GM12878 (cell line): ENCODE measurements at places on chromosomes 11 and 22. TPM values are rescaled to one million over a fixed set of nuclear protein-coding genes. Genes with fewer than 3 reads are reported as not detected.

DNA sequence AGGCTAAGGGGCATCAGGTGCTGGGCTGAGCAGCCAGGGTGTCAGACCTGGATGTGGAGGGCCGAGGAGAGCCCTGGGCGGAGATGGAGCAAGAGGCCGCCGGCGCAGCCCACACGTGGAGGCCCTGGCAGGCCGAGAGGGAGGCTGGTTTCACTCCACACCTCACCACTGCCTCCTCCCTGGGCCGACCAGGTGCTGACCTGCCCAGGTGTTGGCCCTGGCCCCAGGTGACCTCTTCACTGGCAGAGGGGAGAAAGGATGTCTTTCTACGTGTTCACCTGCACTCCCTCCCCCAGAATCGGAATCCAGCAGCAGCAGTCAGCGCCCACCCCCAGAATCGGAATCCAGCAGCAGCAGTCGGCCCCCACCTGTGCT, 781 bp downstream of the ANO9 start:
- peaks cover 12% of the 10 kb centered on the region for H3K4me1 ChIP-seq
- no peak for DNase-seq
- no peaks in the 10 kb centered on the region for H3K27me3 ChIP-seq
- no peak overlapping the region; the same call in 1 of the 2 replicates for H3K27ac ChIP-seq
- H3K4me3 ChIP-seq, result peak overlapping the region; percentile 78

GRCh38 chr11:86303257-86303656, 1.2 kb downstream of the HIKESHI start:
- DNase-seq, result no peak
- H3K4me1 ChIP-seq, result 0 out of 2 replicates have a peak, but pooled peaks cover 3% of the 10 kb centered on the region
- H3K4me3 ChIP-seq, result peak overlapping the region; percentile 87
- no peaks in the 10 kb centered on the region for H3K27me3 ChIP-seq
- H3K27ac ChIP-seq, result peak overlapping the region; percentile 87; the same call in 1 of the 2 replicates

DNA sequence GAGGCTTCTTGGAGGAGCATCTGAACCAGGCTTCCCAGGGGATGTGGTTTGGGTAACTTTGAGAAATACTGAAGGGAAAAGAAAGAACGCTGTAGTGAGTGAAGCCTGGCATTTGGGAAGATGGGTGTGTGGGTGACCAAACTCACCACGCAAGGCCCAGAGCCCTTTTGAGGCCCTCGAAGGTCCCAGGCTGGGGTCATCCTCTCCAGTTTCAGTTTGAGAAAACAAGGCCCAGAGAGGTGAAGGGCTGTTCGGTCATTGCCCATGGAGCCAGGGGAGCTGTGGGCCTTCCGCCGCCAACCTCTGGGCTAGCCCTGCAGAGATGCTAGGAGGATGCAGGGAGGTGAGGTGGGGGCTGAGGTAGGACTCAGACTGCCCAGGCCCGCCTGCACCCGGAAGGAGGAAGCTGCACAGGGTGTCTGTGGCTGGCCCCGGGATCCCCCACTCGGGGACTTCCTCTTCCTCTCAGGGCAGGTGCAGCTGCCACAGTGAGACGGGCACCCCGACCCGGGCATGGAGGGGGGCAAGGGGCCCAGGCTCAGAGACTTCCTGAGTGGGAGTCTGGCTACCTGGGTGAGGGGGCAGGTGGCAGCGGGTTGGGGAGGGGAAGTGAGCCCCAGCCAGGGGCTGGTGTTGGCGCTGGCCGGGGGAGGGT, at the start of gene CCDC88B:
CCDC88B (plus strand) TSS at position 451 of the 655 bp plus-strand sequence; CDS start at position 514, 63 bp downstream.
- no peak for DNase-seq
- H3K27me3 ChIP-seq, result no peaks in the 10 kb centered on the region
- H3K4me1 ChIP-seq, result peaks cover 27% of the 10 kb centered on the region
- H3K4me3 ChIP-seq, result peak within 1 kb of the TSS; percentile 90
- H3K36me3 ChIP-seq, result peaks cover 11% of the 10 kb centered on the region

GRCh38 chr11:132448334-132448995, 1078.0 kb downstream of the NTM start:
- no peaks in the 10 kb centered on the region for H3K27me3 ChIP-seq
- H3K27ac ChIP-seq, result no peak overlapping the region
- H3K4me1 ChIP-seq, result no peaks in the 10 kb centered on the region
- no peak overlapping the region for H3K4me3 ChIP-seq
- DNase-seq, result no peak
- H3K36me3 ChIP-seq, result no peaks in the 10 kb centered on the region

GRCh38 chr11:520428-521176, 13.6 kb upstream of the RNH1 start:
- H3K36me3 ChIP-seq, result no peaks in the 10 kb centered on the region
- H3K27ac ChIP-seq, result no peak overlapping the region
- H3K4me3 ChIP-seq, result no peak overlapping the region
- no peaks in the 10 kb centered on the region for H3K27me3 ChIP-seq

DNA sequence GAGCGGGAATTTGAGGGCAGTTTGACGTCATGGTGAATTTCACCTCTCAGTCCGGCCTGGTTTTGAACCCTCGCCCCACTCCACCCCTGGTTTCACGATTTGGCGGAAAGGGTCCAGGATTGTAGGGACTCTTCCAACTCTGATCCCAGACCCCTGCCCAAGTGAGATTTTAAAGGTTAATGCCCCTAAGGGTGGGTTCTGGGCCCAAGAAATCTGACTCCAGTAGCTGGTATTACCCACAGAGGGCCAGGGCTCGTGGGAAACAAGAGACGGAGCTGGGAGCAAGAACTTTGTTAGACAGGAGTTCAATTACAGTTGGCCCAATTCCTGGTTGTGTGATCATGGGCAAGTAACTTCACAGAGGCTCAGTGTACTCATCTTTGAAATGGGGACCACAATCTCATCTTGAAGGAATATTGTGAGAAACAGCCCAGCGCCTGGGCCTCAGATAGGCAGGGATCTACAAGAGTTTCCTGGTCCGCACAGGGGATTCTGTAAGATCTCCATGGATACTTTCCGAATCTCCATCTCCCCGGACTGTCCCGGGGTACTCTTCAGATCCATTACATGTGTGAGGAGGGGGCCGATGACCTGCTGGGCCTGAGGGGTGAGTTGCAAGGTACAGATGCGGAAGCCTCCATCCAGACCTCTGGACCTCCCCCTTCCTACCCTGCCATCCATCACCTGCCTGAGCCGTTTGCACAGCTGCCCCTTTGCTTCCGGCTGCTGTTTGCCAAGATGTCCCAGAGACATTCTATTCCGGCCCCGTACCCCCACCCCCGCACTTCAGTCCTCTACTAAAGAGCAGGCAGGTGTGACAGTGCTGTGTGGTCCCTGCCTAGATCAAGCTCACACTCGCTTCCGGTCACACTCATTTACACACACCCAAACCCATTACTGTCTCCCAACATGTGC, 687 bp upstream of the CALCA start:
- no peaks in the 10 kb centered on the region for H3K36me3 ChIP-seq
- no peak overlapping the region for H3K27ac ChIP-seq
- no peak overlapping the region for H3K4me3 ChIP-seq
- no peaks in the 10 kb centered on the region; the same call in 1 of the 2 replicates for H3K4me1 ChIP-seq
- no peak for DNase-seq

GRCh38 chr11:57639321-57640067, 10.2 kb downstream of the YPEL4 start:
- DNase-seq, result no peak
- no peaks in the 10 kb centered on the region for H3K36me3 ChIP-seq
- no peaks in the 10 kb centered on the region; the same call in 1 of the 2 replicates for H3K27me3 ChIP-seq
- no peak overlapping the region for H3K27ac ChIP-seq

DNA sequence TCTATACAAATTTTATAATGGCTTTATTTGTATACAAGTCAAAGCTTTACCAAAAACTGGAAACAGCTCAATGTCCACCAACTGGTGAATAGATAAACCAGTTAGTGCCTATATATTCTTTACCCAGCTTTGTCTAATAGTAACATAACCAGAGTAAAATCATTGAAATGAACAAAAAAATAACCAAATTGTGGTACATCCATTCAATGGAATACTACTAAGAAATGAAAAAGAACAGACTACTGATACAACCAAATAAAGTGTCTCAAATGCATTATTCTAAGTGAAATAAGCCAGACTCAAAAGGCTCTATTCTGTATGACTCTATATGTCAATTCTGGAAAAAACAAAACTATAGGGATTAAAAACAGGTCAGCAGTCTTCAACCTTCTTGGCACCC, 40.9 kb upstream of the LDLRAD3 start:
- H3K27ac ChIP-seq, result no peak overlapping the region
- H3K4me3 ChIP-seq, result no peak overlapping the region
- H3K27me3 ChIP-seq, result no peaks in the 10 kb centered on the region

GRCh38 chr11:113628912-113629311, 77.2 kb downstream of the TMPRSS5 start:
- H3K4me1 ChIP-seq, result no peaks in the 10 kb centered on the region
- no peak overlapping the region for H3K27ac ChIP-seq
- no peak for DNase-seq
- no peak overlapping the region for H3K4me3 ChIP-seq

Gene SYT13
- polyA plus RNA-seq, result not detected in 2 replicates

DNA sequence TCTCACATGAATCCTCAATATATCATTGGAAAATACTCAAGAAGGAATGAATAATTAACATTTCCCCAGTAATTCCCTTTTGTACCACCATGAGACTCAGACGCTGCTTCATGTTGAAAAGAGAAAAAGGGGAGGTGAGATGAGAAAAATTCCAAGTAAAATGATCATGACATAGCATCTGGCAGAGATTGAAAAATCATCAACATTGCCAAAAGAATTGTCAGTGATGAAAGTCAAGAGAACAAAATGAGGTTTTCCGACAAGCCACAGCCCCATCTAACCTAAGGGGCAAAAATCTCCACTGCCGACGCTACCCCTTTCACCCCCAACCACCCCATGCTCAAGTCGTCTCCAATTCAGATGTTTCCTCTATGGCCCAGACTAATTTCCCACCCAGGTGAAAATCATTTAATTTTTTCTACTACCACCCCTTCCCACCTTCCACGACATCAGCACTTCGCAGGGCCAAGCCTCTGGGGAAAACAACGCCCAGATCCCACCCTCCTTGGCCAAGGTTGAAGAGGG, 1.2 kb downstream of the RAB6A start:
- DNase-seq, result no peak
- H3K4me1 ChIP-seq, result no peaks in the 10 kb centered on the region; the same call in 1 of the 2 replicates
- H3K27ac ChIP-seq, result peak overlapping the region; percentile 78; the same call in 1 of the 2 replicates
- H3K27me3 ChIP-seq, result no peaks in the 10 kb centered on the region
- peak overlapping the region; percentile 98 for H3K4me3 ChIP-seq

GRCh38 chr22:47259990-47260389, 497.5 kb downstream of the TBC1D22A start:
- H3K4me1 ChIP-seq, result no peaks in the 10 kb centered on the region
- H3K27me3 ChIP-seq, result no peaks in the 10 kb centered on the region
- no peaks in the 10 kb centered on the region for H3K36me3 ChIP-seq
- no peak for DNase-seq
- H3K27ac ChIP-seq, result no peak overlapping the region

- no peak overlapping the region for H3K4me3 ChIP-seq
- H3K36me3 ChIP-seq, result no peaks in the 10 kb centered on the region
- DNase-seq, result no peak
- H3K4me1 ChIP-seq, result no peaks in the 10 kb centered on the region
- no peaks in the 10 kb centered on the region; the same call in 1 of the 2 replicates for H3K27me3 ChIP-seq
- H3K27ac ChIP-seq, result no peak overlapping the region
Measured at GRCh38 chr11:70836071-70836470, 416.3 kb downstream of the SHANK2 start.

Gene MMP13
- not detected in 2 replicates for polyA plus RNA-seq

DNA sequence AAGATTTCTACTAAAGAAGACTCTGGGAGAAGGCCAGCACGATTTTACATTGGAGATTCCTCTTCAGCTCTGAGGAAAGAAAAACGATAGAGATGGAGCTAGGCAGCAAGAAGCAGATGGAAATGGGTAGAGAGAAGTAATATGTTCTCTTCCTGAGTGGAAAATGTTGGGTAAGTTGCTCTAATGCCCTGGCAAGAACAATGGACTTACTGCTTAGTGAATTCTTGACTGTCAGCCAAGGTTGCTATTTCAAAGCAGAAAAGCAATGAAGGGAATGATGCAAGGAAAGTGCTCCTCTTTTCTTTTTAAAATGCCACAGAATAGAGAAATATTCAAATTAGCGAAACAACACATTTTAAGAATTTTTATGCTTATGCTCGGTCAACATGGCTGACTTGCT, 38.4 kb upstream of the CWF19L2 start:
- no peaks in the 10 kb centered on the region for H3K27me3 ChIP-seq
- no peak overlapping the region for H3K27ac ChIP-seq
- H3K4me1 ChIP-seq, result no peaks in the 10 kb centered on the region
- H3K4me3 ChIP-seq, result no peak overlapping the region
- no peak for DNase-seq
- no peaks in the 10 kb centered on the region for H3K36me3 ChIP-seq

- DNase-seq, result no peak
- peaks cover 7% of the 10 kb centered on the region; the same call in 1 of the 2 replicates for H3K4me1 ChIP-seq
- H3K27me3 ChIP-seq, result no peaks in the 10 kb centered on the region
- no peak overlapping the region for H3K4me3 ChIP-seq
- no peaks in the 10 kb centered on the region for H3K36me3 ChIP-seq
- H3K27ac ChIP-seq, result no peak overlapping the region
Measured at GRCh38 chr11:106061249-106061784, 15.8 kb downstream of the KBTBD3 start.

Gene ALX4
- not detected in 2 replicates for polyA plus RNA-seq

- no peak overlapping the region for H3K27ac ChIP-seq
- H3K4me3 ChIP-seq, result no peak overlapping the region
- no peaks in the 10 kb centered on the region for H3K27me3 ChIP-seq
- H3K4me1 ChIP-seq, result no peaks in the 10 kb centered on the region
Measured at GRCh38 chr11:20308601-20309000, 54.9 kb upstream of the HTATIP2 start.

GRCh38 chr11:64457416-64458010, 98.6 kb downstream of the RPS6KA4 start:
- no peaks in the 10 kb centered on the region; the same call in 1 of the 2 replicates for H3K27me3 ChIP-seq
- H3K4me1 ChIP-seq, result no peaks in the 10 kb centered on the region
- no peak for DNase-seq
- no peaks in the 10 kb centered on the region for H3K36me3 ChIP-seq

Gene PNPLA5
- not detected in 2 replicates for polyA plus RNA-seq

- H3K4me3 ChIP-seq, result no peak overlapping the region
- H3K4me1 ChIP-seq, result no peaks in the 10 kb centered on the region
- no peak overlapping the region for H3K27ac ChIP-seq
- no peaks in the 10 kb centered on the region for H3K36me3 ChIP-seq
- no peaks in the 10 kb centered on the region for H3K27me3 ChIP-seq
- no peak for DNase-seq
Measured at GRCh38 chr11:22884217-22884616, 23.9 kb upstream of the CCDC179 start.

- no peak overlapping the region for H3K4me3 ChIP-seq
- H3K4me1 ChIP-seq, result no peaks in the 10 kb centered on the region
- no peak overlapping the region for H3K27ac ChIP-seq
- no peaks in the 10 kb centered on the region; the same call in 1 of the 2 replicates for H3K36me3 ChIP-seq
- no peaks in the 10 kb centered on the region; the same call in 1 of the 2 replicates for H3K27me3 ChIP-seq
Measured at GRCh38 chr11:71235719-71236118, 16.7 kb downstream of the SHANK2 start.

Gene IL10RA
- polyA plus RNA-seq, result 7.4 and 8.2 TPM in 2 replicates

GRCh38 chr11:18046116-18046777, at the start of gene TPH1:
Gene TPH1 (minus strand): TSS chr11:18046269. CDS start chr11:18040762, 5,507 bp downstream.
- H3K4me1 ChIP-seq, result no peaks in the 10 kb centered on the region
- no peaks in the 10 kb centered on the region for H3K36me3 ChIP-seq
- DNase-seq, result no peak

DNA sequence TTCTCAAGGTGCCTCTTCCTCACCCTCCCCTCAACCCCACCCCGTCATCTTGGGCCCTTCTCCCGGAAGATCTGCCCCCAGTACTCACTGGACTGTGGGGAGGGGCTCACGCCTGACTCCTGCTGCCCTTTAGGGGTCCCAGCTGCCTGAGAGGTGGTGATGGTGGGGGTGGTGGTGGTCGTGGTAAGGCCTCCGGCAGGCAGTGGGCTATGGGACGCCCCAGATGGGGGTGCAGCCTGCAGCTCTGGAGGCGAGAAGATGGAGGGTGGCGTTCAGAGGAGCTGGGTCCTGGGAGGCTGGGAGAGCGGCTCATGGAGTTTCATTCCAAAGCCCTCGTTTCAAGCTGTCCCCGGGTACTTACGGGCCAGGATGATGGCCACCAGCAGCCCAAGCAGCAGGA, 820 bp downstream of the MFRP start:
- no peak overlapping the region for H3K27ac ChIP-seq
- H3K36me3 ChIP-seq, result no peaks in the 10 kb centered on the region
- H3K4me1 ChIP-seq, result no peaks in the 10 kb centered on the region
- DNase-seq, result no peak
- no peak overlapping the region for H3K4me3 ChIP-seq
- peaks cover 11% of the 10 kb centered on the region for H3K27me3 ChIP-seq
